ENCODE measurements at places on chromosomes 7 and 10.

- DNase-seq: no peak
These were observed 126.5 kb upstream of the HABP2 start for GRCh38 chr10:113426181-113426877.

- DNase-seq: no peak
These were observed 184.7 kb upstream of the PFKP start for GRCh38 chr10:2882628-2883027.

- no peak for DNase-seq
These were observed 64.8 kb downstream of the SGCE start for GRCh38 chr7:94591176-94591575.

DNA sequence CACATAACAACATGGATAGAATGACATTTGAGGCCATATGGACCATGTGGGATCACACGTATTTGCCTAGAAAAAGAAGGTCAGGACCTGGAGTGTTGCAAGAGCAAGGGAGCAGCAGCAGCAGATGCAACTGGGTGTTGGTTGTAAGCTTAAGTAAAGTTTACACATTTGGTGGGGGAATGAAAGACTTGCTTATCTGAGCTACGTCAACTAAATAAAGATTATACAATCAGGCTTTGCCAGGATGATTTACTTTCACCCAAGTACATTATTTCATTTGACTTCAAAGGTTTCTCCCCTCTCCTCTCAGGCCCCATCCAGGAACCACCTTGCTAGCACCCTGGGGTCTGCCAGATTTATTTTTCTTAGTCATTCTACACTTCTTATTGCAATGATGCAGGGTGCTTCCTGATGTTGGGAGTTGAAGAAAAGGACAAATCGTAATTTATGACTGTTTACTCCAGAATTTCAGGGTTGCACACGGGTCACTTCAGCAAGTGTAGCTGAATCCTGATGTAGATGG, 591.9 kb upstream of the IGFBP3 start:
- no peak for DNase-seq

GRCh38 chr7:130240240-130240639, 26.4 kb upstream of the CPA2 start:
- no peak for DNase-seq

DNA sequence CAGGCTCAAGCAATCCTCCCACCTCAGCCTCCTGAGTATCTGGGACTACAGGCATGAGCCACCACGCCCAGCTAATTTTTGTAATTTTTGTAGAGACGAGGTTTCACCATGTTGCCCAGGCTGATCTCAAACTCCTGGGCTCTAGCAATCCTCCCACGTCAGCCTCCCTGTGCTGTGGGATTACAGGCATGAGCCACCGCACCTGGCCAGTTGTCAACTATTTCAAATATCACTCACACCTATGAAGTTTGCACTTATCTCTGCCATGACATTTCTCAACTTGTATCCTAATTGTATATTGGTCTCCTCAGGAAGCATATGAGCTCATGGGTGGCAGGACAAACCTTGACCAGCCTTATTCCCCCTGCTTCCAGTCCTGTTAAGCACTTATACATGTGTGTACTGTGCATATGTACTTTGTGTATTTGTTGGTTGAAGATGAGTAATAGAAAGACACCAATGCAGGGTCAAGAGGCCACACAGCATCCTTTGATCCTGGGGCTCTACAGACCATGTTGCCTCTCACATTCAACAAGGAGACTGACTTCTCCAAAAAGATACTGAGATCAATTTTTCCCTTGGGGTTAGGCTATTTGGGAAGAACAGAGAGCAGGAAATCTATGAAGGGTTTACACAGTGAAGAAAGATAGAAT, 82.2 kb downstream of the SLC16A9 start:
- no peak for DNase-seq

All from activated CD4-positive, alpha-beta T cell treated with anti-CD3 and anti-CD28 coated beads for 4 hours (primary cell).